ENCODE measurements at places on chromosomes 6 and 20.
A peak's percentile ranks its signal among the peaks of the same experiment; 100 is the strongest.

DNA sequence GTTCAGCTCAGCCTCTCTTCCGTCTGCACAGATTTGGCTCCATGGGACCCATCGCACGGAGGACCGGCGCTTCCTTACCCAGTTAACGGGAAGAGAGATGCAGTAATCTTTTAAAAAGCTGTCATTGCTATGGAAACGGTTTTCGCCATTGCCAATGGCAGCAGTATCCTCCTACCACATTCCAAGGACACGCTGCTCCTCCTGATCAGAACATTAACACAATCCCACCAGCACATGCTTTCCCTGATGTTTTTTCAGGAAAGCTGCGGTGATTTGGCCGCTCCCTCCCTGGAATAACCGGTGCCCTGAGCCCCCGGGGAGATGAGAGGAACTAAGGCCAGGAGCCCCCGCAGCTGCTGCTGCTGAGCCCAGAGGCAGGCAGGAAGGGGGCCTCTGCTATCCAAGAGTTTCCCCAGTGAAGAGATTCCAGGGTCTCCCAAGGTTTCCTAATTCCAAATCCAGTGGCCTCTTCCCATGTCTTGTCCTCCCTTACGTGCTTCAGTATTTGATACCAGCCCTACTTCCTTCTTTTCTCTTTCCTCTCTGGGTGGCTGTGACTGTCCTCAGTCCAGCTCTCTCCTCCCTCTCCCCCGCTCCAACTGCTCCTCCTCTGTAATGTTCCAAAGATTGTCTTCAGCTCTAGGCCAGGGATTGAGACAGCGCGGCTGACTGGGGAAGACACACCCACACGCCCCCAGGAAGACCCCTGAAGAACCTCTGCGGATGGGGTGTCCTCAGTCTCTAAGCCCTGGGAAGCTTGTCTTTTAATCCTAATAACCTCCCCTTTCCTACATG is 2.6 kb downstream of the BNIP5 start:
- DNase-seq = no peak
- H3K27me3 ChIP-seq = no peaks in the 10 kb centered on the region
- no peak overlapping the region for H3K4me3 ChIP-seq
- H3K36me3 ChIP-seq = no peaks in the 10 kb centered on the region
- no peak overlapping the region for H3K27ac ChIP-seq

DNA sequence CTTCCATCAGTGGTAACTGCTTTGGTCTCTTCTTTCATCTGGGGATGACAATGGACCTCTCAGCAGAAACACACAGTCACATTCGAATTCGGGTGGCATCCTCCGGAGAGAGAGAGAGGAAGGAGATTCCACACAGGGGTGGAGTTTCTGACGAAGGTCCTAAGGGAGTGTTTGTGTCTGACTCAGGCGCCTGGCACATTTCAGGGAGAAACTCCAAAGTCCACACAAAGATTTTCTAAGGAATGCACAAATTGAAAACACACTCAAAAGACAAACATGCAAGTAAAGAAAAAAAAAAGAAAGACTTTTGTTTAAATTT is 6.1 kb downstream of the EDN1 start:
- no peak for DNase-seq
- H3K27ac ChIP-seq = no peak overlapping the region
- H3K36me3 ChIP-seq = no peaks in the 10 kb centered on the region
- no peaks in the 10 kb centered on the region for H3K4me1 ChIP-seq

- no peak overlapping the region for H3K27ac ChIP-seq
- H3K27me3 ChIP-seq = no peaks in the 10 kb centered on the region
- H3K36me3 ChIP-seq = no peaks in the 10 kb centered on the region
- no peak overlapping the region for H3K4me3 ChIP-seq
These were observed 56.2 kb upstream of the EPB41L1 start for GRCh38 chr20:36098364-36098763.

GRCh38 chr6:153051801-153052200 is 49.3 kb upstream of the MTRF1L start:
- H3K27me3 ChIP-seq = no peaks in the 10 kb centered on the region
- no peak overlapping the region for H3K4me3 ChIP-seq
- H3K27ac ChIP-seq = no peak overlapping the region
- no peaks in the 10 kb centered on the region for H3K4me1 ChIP-seq
- no peak for DNase-seq

- peak; percentile 42 for DNase-seq
- H3K36me3 ChIP-seq = peaks cover 3% of the 10 kb centered on the region
- no peak overlapping the region for H3K4me3 ChIP-seq
- H3K27me3 ChIP-seq = no peaks in the 10 kb centered on the region
These were observed 181.2 kb upstream of the SHLD1 start for GRCh38 chr20:5569021-5569420.

- DNase-seq = no peak
- H3K27me3 ChIP-seq = no peaks in the 10 kb centered on the region
- H3K27ac ChIP-seq = no peak overlapping the region
- no peaks in the 10 kb centered on the region for H3K4me1 ChIP-seq
- no peak overlapping the region for H3K4me3 ChIP-seq
These were observed 73.4 kb upstream of the HMGCLL1 start for GRCh38 chr6:55652429-55652828.

DNA sequence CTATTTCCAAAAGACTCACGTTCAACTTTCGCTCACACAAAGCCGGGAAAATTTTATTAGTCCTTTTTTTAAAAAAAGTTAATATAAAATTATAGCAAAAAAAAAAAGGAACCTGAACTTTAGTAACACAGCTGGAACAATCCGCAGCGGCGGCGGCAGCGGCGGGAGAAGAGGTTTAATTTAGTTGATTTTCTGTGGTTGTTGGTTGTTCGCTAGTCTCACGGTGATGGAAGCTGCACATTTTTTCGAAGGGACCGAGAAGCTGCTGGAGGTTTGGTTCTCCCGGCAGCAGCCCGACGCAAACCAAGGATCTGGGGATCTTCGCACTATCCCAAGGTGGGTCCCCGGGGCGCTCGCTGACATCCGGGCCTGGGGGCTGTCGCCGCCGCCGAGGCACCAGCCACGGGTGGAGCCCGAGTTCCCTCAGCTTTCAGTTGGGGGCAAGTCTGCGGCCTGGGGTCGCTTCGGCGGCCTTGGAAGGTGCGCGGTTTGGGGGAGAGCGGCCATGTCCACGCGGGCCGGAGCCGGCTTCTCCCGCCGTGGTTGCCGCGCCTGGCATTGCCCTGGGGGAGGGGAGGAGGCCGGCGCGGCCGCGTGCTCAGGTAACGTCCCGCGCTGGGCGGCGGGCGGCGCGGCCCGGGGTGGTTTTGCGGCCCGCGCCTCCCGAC is 429 bp downstream of the AMD1 start:
- DNase-seq = peak; percentile 70
- peak overlapping the region; percentile 81 for H3K27ac ChIP-seq
- H3K27me3 ChIP-seq = no peaks in the 10 kb centered on the region
- peak overlapping the region; percentile 70 for H3K4me3 ChIP-seq
- H3K36me3 ChIP-seq = no peaks in the 10 kb centered on the region

DNA sequence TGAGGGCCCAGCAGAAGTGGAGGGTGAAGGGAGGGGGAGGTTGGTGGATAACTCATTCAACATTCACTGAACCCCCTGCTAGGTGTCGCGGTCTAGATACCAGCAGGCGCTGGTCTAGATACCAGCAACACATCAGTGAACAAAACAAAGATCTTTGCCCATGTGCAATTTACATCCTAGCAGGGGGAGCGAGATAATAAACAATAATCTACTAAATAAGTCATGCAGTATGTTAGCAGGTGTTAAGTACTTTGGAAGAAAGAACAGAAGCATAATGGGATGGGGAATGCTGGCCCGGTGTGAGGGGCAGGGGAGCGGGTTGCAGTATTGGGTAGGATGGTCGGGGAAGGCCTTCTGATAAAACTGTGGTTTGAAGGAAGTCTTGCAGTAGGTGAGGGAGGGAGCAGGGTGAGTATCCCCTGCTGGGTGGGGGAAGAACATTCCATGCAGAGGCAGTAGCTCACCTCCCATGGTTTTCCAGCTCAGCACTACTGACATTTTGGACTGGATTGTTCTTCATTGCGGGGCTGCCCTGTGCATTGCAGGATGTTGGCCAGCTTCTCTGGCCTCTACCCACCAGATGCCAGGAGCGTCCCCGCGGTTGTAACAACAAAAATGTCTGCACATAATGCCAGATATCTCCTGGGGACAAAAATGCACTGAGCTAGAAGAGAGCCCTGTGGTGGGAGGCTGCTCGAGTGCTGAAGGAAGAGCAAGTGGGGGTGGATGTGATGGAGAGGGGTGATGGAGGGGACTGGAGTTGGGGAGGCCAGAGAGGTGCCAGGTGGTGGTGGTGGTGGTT is 117.3 kb downstream of the TOX2 start:
- no peak overlapping the region for H3K27ac ChIP-seq
- H3K27me3 ChIP-seq = no peaks in the 10 kb centered on the region
- no peaks in the 10 kb centered on the region for H3K36me3 ChIP-seq
- DNase-seq = no peak
- H3K4me3 ChIP-seq = no peak overlapping the region

GRCh38 chr6:7261032-7261841 is 51.8 kb downstream of the SSR1 start:
- peak overlapping the region; percentile 43 for H3K27ac ChIP-seq
- H3K27me3 ChIP-seq = no peaks in the 10 kb centered on the region
- DNase-seq = peak; percentile 78
- H3K4me1 ChIP-seq = peaks cover 22% of the 10 kb centered on the region

GRCh38 chr6:100300221-100300736 is 164.4 kb downstream of the SIM1 start:
- no peak overlapping the region for H3K4me3 ChIP-seq
- no peaks in the 10 kb centered on the region for H3K36me3 ChIP-seq
- no peak for DNase-seq
- no peaks in the 10 kb centered on the region for H3K27me3 ChIP-seq
- H3K4me1 ChIP-seq = no peaks in the 10 kb centered on the region

- H3K4me1 ChIP-seq = no peaks in the 10 kb centered on the region
- DNase-seq = no peak
- no peak overlapping the region for H3K27ac ChIP-seq
- no peaks in the 10 kb centered on the region for H3K27me3 ChIP-seq
- H3K36me3 ChIP-seq = no peaks in the 10 kb centered on the region
- H3K4me3 ChIP-seq = no peak overlapping the region
These were observed 118.4 kb upstream of the BTBD3 start for GRCh38 chr20:11799281-11799684.

DNA sequence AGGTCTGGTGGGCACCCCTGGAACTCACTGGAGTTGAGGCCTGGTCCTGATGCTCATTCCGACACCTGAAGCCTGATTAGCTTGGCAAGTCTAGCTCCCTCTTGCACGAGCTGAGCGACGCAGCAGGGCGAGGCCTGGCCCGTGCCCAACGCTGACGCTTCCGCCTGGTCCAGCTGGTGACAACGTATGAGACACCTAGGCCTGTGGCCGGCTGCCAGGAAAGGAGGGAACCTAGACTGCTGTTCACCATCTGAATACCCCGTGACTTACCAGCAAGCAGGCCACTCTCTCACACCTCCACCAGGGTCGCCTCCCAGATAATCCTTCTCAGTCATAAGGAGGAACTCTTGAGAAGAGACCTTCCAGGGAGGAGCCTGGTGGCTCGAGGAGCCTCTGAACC is 24.5 kb downstream of the YTHDF1 start:
- no peaks in the 10 kb centered on the region for H3K4me1 ChIP-seq
- peaks cover 1% of the 10 kb centered on the region for H3K36me3 ChIP-seq
- no peak overlapping the region for H3K4me3 ChIP-seq
- DNase-seq = no peak
- H3K27ac ChIP-seq = no peak overlapping the region

- no peak overlapping the region for H3K27ac ChIP-seq
- H3K36me3 ChIP-seq = no peaks in the 10 kb centered on the region
- no peaks in the 10 kb centered on the region for H3K4me1 ChIP-seq
These were observed 37.8 kb upstream of the TFB1M start for GRCh38 chr6:155352130-155352420.

GRCh38 chr6:136987526-136987925 is 57.2 kb downstream of the IL20RA start:
- DNase-seq = no peak
- H3K27me3 ChIP-seq = peaks cover 5% of the 10 kb centered on the region
- H3K4me3 ChIP-seq = no peak overlapping the region
- H3K36me3 ChIP-seq = no peaks in the 10 kb centered on the region

DNA sequence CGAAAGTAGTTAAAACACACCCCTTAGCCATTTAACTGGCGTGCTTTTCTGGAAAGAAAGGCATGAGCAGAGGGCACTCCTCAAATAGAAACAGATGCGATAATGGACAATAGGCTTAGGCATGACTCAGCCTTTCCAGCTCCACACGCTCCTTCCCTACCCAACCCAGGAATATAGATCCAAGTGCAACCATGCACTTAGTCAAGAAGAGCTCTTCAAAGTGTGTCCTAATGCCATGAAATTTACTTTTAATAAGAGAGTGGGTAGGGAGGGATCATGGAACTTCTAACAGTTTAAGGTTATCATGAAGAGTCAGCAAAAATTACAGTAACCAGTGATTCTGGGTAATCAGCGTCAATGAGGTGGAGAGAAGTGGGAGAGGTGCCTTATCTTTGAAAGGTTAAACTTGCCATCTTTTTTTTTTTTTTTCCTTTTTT is 2.4 kb upstream of the EFHC1 start:
- H3K4me1 ChIP-seq = peaks cover 10% of the 10 kb centered on the region
- H3K27me3 ChIP-seq = no peaks in the 10 kb centered on the region
- H3K4me3 ChIP-seq = no peak overlapping the region
- no peak overlapping the region for H3K27ac ChIP-seq
- DNase-seq = no peak

- H3K27me3 ChIP-seq = no peaks in the 10 kb centered on the region
- no peaks in the 10 kb centered on the region for H3K4me1 ChIP-seq
- DNase-seq = no peak
- H3K4me3 ChIP-seq = peak overlapping the region; percentile 35
These were observed 41.3 kb downstream of the PCNA start for GRCh38 chr20:5078399-5078958.

DNA sequence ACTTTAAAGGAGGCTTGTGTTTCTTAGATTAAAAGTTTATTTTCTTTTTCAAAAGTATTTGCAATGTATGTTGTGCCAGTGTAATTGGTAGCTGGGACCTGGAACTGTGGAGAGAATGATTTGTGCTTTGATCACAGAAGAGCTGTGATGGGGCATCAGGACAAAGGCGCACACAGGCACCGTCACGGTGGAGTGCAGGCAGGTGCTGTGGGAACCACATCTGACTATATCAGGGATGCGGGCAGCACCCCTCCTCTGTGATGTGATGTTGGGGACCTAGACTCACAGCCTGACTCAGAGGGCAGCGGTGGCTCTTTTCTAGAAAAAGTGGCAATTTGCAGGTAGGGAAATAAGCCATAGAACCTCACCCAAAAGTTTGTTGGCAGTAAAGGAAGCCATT is 34.5 kb downstream of the SYTL3 start:
- no peaks in the 10 kb centered on the region for H3K36me3 ChIP-seq
- no peaks in the 10 kb centered on the region for H3K4me1 ChIP-seq
- no peak for DNase-seq
- no peak overlapping the region for H3K4me3 ChIP-seq
- no peaks in the 10 kb centered on the region for H3K27me3 ChIP-seq
- H3K27ac ChIP-seq = no peak overlapping the region

GRCh38 chr20:12068121-12068520 is 150.4 kb downstream of the BTBD3 start:
- H3K36me3 ChIP-seq = no peaks in the 10 kb centered on the region
- no peak overlapping the region for H3K27ac ChIP-seq
- H3K27me3 ChIP-seq = no peaks in the 10 kb centered on the region
- H3K4me1 ChIP-seq = no peaks in the 10 kb centered on the region
- DNase-seq = no peak
- no peak overlapping the region for H3K4me3 ChIP-seq

Measured in liver (tissue), 10 donors.